Fibroblast of mammary gland (primary cell): ENCODE measurements at places on chromosomes 2 and 18.

GRCh38 chr2:241030883-241031282, 32.5 kb downstream of the SNED1 start:
- no peak for DNase-seq

GRCh38 chr2:159882130-159882745, 84.2 kb upstream of the CD302 start:
- DNase-seq = peak; percentile 8

DNA sequence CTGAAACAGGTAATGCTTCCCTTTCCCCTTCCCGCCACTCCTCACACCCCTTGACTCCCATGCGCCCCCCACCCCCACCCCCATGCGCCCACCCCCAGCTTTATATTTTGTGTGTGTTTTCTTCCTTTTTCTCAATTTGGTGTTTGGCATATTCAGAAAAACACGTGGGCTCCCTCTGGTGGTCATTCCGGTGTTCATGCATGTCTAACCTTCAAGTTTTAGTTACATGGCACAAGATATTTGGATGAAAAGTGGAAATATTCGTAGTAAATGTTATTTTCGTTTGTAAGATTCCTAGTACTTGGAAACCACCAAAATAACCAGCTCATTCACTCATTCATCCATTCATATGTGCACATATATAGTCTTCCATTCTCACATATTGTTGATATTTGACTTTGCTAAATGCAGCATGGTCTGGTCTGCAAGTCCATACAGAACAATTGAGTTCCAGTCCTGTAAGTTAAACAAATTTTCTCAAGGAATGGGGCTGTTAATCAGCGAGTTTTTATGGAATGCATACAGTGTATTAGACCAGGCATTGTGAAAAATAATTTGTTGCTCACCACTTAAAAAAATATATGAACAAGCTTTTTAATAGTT, 143.6 kb upstream of the MAP3K20 start:
- DNase-seq = peak; percentile 77

- DNase-seq = peak; percentile 14
Measured at GRCh38 chr2:240586919-240587800, 626 bp downstream of the CAPN10 start.

GRCh38 chr2:134692499-134692898, 26.3 kb downstream of the TMEM163 start:
- no peak for DNase-seq

DNA sequence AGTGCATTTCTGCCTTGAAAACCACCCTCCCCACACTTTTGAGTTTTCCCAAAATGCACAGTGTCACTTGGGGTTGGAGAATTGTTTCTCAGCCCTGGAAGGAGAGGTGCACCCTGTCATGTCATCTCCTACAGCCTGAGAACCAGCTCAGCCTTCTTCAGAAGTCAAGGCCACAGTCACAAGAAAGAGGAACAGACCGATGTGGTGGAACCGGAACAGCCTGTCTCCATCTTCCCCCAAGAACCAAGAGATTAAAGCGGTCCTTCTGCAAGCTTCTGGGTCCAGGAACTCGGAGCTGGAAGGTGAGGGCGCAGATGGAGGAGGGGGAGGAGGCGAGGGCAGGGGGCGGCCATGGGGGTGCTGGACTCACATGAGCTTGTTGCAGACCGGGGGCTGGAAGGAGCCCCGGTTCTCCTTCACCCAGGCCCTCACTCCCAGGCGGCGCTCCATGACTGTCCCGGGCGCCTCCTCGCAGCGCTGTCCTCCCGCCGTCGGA, 248 bp downstream of the HAAO start:
- no peak for DNase-seq

- DNase-seq = no peak
Measured at GRCh38 chr2:195579776-195580555, 77.1 kb upstream of the SLC39A10 start.

DNA sequence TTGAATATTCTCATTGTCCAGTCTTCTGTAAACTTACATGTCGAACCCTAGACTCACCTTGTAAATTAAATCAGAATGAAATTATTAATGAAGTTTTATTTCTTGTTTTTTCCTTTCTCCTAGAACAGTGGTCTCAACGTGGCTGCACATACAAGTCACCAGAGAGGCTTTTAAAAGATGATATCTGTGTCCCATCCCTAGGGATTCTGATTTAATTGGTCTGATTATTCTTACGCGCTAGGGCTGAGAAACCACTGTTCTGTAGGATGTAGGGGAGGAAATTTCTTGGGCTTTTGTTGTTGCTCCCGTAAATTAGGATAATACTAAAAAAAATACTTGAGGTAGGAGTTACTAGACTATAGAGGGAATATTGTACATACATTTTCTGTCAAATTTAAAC, 32.1 kb downstream of the PPM1B start:
- no peak for DNase-seq

DNA sequence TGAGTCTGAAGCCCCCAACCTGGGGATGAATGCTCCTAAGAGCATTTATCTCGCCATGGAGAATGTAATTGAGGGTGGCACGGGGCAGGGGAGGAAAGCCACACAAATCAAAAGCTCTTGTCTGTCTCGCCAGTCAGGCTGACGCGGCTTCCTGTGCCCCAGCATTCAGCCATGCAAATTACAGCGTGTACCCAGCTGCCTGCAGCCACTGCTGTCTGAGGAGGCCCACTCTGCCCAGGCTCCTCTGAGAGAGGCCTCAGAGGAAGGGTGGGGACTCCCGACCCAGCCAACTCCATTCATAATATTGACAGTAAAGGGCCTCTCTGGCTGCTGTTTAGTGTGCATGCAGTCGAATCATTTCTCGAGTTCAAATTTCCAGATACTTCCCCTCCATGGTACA, 22.0 kb downstream of the SMAD7 start:
- DNase-seq = no peak

DNA sequence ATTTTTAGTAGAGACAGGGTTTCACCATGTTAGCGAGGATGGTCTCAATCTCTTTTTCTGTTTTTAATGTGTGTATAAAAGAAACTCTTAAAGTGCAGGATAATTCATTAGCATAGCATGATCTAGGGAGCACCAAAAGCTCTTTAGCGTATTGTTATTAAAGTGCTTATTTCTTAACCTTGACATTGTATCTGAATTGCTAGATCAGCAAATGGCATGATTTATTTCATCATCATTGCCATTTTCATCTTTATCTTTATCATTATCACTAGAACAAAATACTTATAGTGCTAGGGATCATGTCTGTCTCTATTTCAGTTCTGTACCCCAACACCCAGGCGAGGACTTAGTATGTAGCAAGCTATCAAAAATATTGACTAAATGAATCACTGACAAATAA, 393.8 kb upstream of the HNMT start:
- no peak for DNase-seq

GRCh38 chr2:96523659-96524481, 12.7 kb upstream of the ARID5A start:
- DNase-seq = peak; percentile 89

GRCh38 chr18:29779096-29779495, 1263.4 kb downstream of the DSC3 start:
- DNase-seq = peak; percentile 11

DNA sequence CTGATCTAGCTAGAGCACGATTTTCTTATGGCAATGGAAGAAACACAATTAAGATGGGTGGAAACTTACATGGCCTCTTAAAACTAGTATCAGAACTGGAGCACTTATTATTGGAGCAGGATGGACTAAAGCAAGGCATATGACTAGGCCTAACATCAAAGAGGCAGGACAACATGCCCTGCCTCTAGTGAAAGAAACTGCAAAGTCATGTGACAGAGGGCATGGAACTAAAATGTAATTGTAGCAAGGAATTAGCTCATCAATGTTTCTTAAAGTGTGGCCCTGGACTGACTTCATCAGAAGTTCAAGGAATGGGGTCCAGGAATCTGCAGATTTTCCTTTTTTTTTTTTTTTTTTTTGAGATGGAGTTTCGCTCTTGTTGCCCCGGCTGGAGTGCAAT, 5.3 kb upstream of the EIF2AK3 start:
- no peak for DNase-seq

DNA sequence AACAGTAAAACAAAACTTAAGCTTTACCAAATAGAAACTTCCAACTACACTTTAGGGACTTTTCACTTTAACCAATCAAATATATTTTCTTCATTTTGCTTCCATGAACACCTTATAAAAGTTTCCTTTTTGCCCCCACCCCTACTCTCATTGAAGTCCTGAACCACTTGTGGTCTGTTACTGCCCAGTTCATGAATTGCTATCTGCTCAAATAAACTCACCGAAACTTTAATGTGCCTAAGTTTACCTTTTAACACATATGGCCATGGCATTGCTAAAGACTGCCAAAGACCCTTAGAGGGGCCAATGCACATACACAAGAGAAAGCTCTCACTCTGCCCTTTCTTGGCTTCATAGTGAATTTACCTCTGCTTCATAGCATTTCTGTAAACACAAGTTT, 195.3 kb downstream of the RND3 start:
- no peak for DNase-seq

DNA sequence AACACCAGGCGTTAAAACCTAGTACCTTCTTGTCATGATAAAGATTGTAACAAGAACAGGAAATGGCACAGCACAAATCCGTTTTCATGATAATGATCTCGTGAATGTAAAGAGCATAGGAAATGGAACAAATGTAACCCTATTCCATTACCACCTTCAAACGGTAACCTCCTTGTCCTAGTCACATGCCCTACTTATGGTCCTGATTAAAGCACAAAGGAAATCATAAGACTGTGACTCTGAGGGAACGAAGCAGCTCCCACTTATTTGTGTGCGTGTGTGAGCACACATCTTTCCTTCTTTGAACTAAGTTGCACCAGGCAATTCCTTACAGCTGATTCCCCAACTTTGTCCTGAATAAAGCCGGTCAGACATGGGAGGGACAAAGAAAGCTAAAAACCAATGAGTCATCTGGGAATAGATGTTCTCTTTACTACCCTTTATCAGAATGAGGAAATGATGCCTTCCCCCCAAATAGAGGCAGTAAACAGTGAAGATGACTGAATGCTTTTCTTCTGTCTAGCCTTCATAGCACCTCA, 192.6 kb downstream of the IKZF2 start:
- DNase-seq = peak; percentile 77

DNA sequence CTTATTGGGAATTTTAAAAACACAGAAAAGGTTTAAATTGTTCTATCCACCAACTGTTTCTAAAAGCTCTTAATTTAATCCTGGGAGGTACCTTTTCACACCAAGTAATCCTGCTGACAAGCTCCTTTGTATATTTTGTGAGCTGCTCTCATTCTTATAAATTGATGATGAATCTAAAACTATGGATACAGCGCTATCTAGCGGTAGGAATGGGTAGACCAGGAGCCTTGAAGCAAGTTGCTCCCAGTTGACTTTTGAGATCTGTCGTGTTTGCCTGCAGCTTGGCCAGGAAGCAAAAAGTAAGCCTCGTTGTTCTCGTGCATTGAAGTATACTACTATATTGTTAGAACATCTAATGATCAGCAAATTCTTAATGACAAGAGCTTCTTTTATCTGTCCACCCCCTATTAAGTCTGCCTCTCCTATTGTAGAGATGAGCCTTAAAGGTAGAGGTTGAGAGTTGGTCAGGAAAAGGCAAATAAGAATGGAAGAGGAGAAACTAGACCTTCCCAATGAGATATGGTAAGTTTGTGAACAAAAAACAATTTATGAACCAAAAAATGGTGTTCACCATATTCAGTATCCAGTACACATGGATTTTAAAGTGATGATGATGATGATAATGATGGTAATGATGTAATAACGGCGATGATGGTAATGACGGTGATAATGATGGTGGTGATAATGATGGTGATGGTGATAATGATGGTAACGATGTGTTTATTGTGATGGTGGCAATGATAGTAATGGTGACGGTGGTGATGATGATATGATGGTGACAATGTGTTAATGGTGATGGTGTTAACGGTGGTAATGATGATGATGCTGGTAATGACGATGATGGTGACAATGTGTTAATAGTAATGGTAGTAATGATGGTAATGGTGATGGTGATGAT, 212.1 kb upstream of the NCKAP5 start:
- peak; percentile 69 for DNase-seq

DNA sequence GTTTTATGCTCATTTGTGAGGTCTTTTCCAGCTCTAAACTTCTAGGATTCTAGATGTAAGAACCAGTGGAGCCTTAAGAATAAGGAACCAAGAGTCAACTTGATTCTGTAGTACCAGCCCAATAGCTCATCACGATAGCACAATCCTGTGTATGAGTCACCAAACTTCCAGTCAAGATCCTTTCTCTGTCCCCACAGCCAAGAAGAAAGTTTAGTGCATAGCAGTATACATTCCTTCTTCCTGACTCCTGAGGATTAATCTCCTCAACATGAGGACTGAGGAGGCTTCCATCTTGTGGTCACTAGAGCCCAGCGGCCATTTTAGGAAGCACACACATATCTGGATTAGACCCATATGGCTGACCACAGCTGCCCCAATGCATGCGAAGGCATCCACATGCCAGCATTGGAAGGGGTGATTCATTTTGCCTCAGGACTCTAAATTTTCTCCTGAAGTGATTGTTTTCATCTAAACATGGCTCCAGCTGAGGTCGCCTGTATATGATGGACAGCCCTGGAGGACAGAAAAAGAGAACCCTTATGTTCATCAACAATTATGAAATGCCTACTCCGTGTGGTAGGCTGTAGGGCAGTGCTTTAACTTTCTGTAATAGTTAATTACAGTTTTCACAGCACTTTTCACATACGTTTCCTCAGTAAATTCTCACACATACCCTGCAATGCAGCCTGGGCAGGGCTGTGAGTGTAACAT, 53.5 kb downstream of the RASGRP3 start:
- DNase-seq = peak; percentile 95

DNA sequence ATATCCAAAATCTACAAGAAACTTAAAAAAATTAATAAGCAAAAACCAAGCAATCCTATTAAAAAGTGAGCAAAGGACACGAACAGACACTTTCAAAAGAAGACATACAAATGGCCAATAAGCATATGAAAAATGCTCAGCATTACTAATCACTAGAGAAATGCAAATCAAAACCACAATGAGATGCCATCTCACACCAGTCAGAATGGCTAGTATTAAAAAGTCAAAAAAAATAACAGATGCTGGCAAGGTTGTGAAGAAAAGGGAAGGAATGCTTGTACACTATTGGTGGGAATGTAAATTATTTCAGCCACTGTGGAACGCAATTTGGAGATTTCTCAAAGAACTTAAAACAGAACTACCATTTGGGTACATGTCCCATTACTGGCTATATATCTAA, 128.8 kb upstream of the SESTD1 start:
- peak; percentile 18 for DNase-seq
